ENCODE measurements at places on chromosomes 5 and 9.

- no peak for DNase-seq
Measured at GRCh38 chr9:124386201-124386600, 29.0 kb downstream of the PSMB7 start.

- no peak for DNase-seq
Measured at GRCh38 chr9:660227-660626, 181.3 kb upstream of the DMRT1 start.

GRCh38 chr9:81321551-81321950 is 367.8 kb downstream of the TLE1 start:
- no peak for DNase-seq

GRCh38 chr5:11082404-11082945 is 321.4 kb upstream of the DAP start:
- DNase-seq, result no peak

DNA sequence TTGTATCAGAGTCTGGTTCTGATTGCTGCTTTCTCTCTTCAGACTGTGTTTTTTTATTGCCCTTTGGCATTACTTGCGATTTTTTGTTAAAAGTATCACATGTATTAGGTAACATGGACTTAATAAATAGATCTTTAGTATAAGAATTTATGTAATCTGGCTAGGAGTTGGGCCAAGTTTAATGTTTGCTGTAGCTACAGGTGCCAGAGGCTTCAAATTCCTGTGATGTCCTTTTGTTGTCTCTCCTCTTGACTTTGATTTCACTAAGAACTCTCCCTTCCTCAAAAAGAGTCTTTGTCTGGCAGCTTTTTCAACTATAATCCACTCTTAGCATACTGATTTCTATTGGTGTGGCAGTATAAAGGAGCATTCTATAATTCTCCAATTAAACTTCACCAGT is 313.1 kb downstream of the DTWD2 start:
- no peak for DNase-seq

DNA sequence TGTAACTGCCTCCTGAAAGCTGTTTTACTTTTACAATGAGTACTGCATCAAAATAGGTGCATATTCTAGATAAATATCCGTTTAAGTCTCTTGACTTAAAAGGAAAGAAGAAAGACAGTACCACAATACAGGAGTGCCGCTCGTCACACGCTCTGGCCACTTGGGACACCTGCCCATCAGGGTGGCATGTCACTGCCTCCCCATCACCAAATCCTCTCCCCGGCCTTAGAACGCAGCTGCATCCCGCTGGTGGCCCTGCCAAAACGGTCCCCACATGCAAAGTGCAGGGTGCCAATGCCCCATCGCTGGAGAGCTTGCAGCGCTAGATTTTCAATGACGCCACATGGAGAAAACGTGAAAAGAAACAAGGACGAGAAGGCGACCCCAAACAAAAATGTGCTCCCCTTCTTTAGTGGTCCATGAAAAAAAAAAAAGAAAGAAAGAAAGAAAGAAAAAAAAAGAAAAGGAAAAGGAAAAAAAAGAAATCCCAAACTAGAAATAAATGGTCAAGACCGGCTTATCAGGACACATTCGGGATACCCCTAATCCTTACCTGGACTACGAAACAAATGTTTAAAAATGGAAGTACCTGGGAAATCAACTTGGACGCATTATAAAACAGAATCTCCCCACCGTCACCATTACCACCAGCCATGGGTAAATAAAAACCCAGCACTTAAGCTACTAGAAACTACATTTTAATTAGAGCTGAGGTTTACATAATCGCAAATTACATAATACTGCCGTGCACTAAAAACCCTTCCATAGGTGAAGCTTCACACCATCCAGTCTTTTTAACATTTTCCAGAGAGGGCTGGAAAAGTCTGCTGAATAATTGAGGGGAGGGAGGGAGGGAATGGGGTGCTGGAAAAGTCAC is 1.0 kb downstream of the ANKH start:
- peak; percentile 44 for DNase-seq

DNA sequence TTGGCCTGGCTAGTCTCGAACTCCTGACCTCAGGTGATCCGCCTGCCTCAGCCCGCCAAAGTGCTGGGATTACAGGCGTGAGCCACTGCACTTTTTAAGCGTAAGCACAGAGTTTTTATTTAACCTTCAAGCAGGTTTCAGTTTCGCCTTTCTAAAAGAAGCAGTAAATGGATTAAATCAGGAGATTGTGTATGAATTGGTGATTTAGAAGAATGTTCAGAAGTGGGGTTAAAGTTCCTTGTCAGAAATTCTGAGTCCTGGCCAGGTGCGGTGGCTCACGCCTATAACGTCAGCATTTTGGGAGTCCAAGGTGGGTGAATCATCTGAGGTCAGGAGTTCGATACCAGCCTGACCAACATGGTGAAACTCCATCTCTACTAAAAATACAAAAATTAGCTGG is 12.2 kb downstream of the HSPA4 start:
- DNase-seq, result no peak

DNA sequence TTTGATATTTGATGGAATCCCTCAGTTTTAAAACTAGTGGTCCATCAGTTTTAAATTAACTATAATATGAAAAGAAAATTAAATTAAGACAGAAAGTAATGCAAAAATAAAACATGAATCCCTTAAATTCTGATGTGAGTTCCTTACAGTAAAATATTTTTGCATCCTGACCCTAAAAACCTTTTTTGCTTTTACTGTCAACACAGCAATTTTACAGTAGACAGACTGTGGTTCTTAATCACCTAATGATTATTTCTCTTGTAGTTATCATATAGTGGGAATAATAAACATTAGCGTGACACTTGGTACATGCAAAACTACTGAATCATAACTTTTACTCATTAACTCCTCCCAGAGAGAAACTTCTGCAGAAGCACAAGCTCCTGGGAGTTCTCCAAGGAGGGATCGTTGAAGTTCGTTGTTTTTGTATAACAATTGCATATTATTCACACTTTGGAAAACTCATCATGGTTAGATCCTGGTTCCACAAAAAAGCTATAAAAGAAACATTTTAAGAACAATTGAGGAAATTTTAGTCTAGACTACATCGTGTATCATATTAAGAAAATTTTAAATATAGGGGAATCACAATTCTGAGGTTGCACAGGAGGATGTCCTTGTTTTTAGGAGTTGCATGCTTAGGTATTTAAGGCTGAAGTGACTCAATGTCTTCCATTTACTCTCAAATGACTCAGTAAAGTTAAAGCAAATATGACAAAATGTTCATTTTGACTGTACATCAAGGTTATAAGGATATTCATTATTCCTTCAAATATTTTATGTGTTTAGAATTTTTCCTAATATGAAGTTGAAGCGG is 88.2 kb upstream of the NIPAL4 start:
- DNase-seq, result no peak

DNA sequence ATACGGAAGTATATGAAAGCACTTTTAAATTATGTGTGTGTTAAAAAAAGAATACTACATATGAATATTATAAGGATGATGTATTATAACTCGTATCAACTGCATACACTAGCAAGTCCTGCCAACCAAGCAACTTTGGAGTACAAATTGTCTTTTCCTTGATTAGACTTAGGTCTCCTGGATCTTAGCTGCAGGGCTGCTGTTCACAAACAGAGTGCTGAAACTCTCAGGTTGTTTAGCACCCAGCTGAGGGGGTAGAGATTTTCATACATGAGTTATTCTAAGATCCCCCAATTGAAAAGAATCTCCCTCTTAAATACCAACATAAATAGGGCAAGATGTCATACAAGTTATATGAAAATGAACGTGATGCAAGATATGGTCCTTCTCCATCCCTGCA is 149.8 kb upstream of the TNC start:
- no peak for DNase-seq

Data from right kidney (tissue), 9 donors.